ENCODE measurements at places on chromosomes 4 and X.

DNA sequence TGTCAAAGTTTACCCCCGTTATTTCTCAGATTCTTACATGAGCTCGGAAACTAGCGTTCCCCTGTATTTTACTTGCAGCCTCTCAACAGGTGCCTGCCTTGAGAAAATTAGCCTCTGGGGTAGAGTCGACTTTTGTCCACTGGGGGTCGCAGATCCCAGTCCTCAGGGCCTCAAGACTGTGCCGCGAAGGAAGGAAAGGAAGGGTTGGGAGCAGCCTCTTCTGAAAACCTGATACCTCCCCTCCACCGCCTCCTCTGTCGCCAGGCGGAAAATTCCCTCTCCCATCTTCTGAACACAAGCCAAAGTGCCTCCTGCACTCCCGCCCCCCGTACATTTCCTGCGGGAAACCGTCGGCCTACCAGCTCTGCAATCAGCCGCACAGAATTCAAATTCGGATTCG, 44.4 kb upstream of the TMSB15B start:
- DNase-seq: no peak

DNA sequence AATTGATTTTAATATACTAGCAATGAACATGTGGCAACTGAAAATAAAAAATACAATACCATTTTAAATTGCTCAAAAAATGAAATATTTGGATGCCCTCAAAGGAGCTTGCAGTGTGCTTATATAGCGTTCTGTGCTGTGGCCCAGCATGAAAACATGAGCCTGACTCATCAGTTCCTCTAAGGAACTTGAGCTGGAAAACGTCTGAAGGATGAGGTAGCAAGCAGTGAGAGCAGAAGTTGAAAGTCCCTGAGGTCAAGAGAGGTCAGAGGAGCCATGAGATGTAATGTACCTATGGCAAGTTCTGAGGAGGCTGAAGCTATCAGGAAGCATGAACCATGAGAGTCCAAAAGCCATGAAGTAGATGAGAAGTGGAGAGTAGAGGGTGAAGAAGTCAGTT, 59.7 kb downstream of the HMGB3 start:
- DNase-seq: no peak

- DNase-seq: no peak
These were observed 10.2 kb upstream of the CXCL13 start for GRCh38 chr4:77595364-77595973.

DNA sequence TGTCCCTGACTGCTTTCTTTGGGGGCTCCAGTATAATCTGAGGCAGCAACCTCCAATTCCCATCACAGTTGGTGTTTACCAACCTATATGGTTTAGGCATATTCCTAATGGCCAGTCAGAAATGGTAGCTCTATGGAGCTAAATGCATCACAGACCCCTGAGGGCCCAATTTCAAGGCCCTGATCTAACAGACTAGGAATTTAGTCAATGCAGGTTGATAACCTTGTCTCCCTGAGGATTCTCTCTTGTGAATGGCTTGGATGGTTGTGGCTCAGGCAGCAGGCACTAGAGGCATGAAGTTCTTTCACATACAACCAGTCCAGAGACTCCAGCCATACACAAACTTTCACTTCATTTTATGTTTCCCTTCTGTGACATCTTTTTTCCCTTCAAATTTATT, 59.4 kb downstream of the TMPRSS11F start:
- DNase-seq: no peak

All from activated CD4-positive, alpha-beta T cell treated with anti-CD3 and anti-CD28 coated beads for 1 hour (primary cell).